ENCODE measurements at places on chromosomes 3 and 15. TPM values are rescaled to one million over a fixed set of nuclear protein-coding genes. Genes with fewer than 3 reads are reported as not detected.

Gene CHRNA3
- total RNA-seq = 3.5 TPM

Gene GOLGA8J
- not detected for total RNA-seq

Gene SNURF
- 1.7 TPM for total RNA-seq

Gene PLA1A
- total RNA-seq = not detected

Gene AADACL2
- not detected for total RNA-seq

Gene CLDN1
- 7.3 TPM for total RNA-seq

Gene ADCY5
- total RNA-seq = not detected

Gene CDHR4
- not detected for total RNA-seq

Gene PCBP4
- total RNA-seq = 23.9 TPM

Gene REC114
- not detected for total RNA-seq

Gene PAQR5
- 0.91 TPM for total RNA-seq

Gene ACKR2
- total RNA-seq = not detected

Gene MFSD1
- 73.3 TPM for total RNA-seq

Gene DLL4
- not detected for total RNA-seq

Gene TMEM40
- not detected for total RNA-seq

Gene GOLGA8R
- not detected for total RNA-seq

Gene GOLGA6L6
- total RNA-seq = not detected

Gene IL17RD
- 0.46 TPM for total RNA-seq

Gene TFG
- total RNA-seq = 97.8 TPM

Gene TP53BP1
- 30.6 TPM for total RNA-seq

Gene CASR
- not detected for total RNA-seq

Gene MYO5C
- 16.5 TPM for total RNA-seq

Gene HTR3E
- not detected for total RNA-seq

Gene FRMD5
- 8.7 TPM for total RNA-seq

Gene SELENOS
- 68.7 TPM for total RNA-seq

All from Daoy (cell line).